Cortex of kidney (tissue), 1 donor: ENCODE measurements at places on chromosomes 16 and 17.

- DNase-seq, result no peak
Observed at GRCh38 chr17:1422885-1423284, 22.9 kb upstream of the YWHAE start.

DNA sequence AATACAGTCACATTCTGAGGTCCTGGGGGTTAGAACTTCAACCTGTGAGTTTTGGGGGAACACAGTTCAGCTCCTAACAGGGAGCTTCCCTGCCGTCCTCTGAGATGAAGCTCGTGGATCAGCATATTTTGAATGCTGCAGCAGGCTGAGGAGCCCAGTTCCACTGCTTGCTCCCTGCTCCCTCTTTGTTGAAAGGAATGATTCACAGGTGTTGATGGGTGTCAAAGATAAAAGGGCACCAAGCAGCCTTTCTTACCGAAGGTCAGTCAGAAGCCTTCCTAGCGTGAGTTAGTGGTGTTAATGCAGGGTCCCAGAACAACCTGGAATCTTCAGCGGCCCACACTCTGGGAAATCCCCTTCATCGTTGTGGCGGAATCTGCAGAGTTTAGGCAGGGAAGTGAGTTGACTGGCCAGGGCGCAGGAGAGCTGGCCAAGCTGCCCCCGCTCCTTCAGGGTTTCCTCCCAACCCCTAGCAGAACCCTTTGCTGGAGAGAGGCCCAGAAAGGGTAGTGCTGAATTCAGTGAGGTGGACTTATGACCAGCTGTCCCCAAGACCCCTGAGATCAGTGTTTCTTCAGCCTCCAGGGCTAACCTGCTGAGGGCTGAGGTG is 114.8 kb downstream of the GNAO1 start:
- no peak for DNase-seq

- no peak for DNase-seq
Observed at GRCh38 chr16:23035240-23035639, 114.0 kb downstream of the USP31 start.

DNA sequence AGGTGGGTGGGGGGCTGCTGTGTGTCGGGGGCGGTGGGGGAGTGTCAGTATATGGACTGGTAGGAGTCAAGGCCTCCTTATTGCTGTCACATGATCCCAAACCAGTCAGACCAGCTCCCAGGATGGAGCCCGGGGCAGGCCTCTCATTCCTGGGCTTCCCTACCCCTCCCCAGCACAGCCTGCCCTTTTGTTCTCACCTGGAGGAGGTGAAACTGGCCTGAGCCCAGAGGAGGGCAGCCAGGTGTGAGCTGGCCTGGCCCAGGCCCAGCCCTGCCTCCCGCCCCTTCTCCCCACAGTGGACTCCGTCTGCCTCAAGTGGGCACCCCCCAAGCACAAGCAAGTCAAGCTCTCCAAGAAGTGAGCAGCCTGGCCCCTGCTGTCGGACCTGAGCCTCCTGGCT is 4.6 kb downstream of the PRSS8 start:
- no peak for DNase-seq

DNA sequence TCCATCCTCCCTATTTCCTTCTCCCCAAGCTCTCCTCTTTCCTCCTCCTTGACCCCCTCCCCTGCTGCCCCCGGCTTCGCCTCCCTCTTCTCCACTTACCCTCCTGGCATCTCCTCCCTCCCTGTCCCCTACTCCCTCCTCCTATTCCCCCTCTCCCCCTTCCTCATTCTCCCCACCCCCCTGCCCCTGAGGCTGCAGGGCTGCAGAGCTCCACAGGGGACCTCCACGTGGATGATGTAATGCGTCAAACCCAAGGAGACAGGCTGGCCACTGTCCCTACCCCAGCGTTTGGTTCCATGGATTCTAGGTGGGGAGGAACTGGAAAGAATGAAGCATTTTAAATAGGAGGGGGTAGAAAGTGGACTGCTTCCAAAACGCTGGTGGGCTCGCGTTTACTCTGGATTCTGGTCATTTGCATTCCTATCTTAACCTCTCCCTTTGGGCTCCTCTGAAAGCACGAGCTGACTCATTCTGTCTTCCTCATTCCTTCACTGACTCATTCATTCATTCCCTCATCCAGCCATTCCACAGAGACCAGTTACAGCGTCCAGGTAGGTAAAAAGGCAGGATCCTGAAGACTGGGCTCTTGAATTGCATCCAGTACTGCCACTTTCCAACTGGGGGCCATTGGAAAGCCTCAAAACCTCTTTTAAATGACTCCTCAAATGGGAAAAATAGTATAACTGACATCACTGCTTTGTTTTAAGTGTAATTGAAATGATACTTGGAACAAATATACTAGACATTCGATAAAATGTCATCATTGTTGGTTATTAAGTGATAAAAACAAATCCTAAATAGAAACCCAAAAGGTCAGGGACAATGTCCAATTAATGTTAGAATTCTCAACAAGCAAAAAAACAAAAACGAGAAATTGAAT is 943 bp upstream of the COTL1 start:
- DNase-seq, result no peak

DNA sequence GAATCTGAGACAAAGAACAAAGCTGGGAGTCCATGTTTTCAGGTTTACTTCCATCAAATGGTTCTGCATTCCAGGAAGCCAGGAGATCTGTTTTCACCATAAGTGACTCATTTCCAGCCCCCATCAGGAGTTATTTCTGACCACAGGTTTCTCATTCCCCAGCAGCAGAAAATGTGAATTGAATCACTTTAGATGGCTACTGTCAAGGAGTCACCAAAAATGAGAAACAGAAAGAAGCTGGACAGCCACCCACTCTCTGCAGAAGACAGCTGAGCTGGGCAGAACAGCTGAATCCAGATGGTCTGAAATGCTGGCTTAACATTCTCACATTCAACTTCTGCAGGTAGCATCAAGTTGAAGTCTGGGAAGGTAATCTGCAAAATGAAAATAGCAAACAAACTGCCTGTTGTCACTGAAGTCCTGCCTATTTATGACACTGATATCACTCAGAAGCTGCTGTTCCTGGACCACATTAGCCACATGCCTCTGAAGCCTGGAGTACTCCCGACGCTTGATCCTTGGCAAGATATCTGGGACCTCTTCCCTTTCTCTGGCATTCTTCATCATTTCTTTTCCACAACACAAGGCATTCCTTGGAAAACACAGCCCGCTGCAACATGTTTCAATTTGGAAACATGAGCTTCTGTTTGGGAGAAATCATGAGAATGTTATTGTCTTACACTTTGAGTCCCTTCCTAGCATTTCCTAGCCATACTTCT is 15.3 kb downstream of the CCL11 start:
- no peak for DNase-seq

DNA sequence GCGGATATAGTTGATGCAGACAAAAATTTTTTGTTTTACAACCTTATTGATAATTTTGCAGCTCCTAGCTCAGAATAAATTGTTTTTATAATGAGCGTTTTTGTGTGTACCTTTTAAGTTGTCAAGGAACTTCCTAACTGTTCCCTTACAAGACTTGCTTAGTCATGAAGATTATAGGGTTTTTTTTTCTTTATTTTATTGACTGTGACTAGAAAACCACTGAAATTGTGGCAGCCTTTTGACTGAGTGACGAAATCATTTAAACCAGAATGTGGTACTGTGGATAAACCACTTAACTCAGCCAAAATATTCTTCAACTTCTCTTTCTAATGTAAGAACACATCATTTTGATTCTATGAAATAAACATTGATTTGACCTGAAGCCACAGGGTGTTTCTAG is 40.8 kb upstream of the VPS4A start:
- no peak for DNase-seq

GRCh38 chr16:31094088-31094423 is 541 bp downstream of the VKORC1 start:
- DNase-seq, result no peak

GRCh38 chr17:32627239-32627996 is 140.6 kb downstream of the CDK5R1 start:
- DNase-seq, result no peak

- DNase-seq, result no peak
Observed at GRCh38 chr16:57264950-57265371, 19.5 kb downstream of the PLLP start.

DNA sequence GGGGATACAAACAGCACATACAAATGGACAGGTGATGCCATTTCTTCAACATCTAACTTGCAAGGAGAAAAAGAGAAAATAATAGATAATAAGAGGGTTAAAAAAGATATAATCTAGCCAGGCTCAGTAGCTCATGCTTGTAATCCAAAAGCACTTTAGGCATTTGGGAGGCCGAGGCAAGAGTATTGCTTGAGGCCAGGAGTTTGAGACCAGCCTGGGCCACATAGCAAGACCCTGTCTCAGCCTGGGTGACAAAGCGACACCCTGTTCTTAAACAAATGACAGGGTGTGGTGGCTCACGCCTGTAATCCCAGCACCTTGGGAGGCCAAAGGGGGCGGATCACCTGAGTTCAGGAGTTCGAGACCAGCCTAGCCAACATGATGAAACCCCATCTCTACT is 19.3 kb downstream of the C16orf87 start:
- DNase-seq, result no peak

DNA sequence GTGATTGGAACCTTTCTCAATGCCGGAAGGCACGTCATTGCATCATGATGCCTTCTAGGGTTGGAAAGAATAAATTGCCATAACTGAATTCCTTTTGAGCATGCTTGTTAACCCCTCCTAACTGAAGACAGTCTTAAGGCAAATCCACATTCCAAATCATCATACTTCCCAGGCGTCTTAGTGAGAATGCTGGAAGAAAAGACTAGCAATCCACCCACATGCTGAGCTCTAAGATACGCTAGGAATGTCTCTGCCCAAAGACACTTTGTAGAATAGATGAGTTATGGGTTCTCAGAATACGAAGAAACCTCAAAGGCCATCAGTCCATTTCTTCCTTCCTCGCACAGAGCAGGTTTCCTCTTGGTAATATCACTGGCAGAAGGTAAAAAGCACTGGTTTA is 486.5 kb downstream of the HS3ST4 start:
- DNase-seq, result no peak

- no peak for DNase-seq
Observed at GRCh38 chr17:58415371-58416055, 1.8 kb downstream of the RNF43 start.

GRCh38 chr17:74770498-74771318 is 5.4 kb downstream of the NAT9 start:
- no peak for DNase-seq

GRCh38 chr17:38894276-38894675 is 24.4 kb downstream of the LASP1 start:
- DNase-seq, result no peak

DNA sequence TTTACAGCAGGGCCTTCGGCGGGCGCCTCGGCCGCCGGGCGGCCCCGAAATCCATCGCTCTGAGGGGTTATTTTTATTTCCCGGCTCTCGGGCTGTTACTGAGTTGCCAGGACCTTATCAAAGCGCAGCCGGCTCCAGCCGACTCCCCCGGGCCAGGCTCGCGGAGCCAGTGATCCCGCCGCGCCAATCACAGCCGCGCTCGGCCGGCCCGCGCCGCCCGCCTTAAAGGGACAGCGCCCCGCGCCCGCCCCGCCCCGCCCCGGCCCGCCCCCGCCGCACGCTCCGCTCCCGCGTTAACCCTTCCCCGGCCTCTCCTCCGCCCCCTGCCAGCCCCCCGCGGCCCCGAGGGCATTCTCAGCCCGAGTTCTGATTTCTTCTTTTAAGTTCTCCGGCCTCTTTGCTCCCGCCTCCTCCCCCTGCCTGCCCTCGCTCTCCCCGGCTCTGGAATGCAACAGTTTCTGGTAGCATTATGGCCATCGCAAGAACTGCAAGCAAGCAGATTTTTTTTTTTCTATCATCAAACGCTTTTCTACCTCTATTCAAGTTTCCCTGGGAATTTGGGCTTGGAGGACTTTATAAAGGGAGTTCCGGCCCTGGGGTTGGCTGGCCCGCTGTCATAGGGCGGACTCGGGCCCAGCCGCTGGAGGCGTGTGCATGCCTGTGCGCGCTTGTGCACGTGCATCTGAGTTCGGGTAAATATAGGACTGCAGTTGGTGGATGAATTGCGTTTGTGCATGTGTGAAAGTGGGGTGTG is at the start of gene AXIN2:
AXIN2 (minus strand) TSS at position 197 of the 754 bp plus-strand sequence. CDS start 3,028 bp downstream, outside the sequence.
- DNase-seq, result no peak

DNA sequence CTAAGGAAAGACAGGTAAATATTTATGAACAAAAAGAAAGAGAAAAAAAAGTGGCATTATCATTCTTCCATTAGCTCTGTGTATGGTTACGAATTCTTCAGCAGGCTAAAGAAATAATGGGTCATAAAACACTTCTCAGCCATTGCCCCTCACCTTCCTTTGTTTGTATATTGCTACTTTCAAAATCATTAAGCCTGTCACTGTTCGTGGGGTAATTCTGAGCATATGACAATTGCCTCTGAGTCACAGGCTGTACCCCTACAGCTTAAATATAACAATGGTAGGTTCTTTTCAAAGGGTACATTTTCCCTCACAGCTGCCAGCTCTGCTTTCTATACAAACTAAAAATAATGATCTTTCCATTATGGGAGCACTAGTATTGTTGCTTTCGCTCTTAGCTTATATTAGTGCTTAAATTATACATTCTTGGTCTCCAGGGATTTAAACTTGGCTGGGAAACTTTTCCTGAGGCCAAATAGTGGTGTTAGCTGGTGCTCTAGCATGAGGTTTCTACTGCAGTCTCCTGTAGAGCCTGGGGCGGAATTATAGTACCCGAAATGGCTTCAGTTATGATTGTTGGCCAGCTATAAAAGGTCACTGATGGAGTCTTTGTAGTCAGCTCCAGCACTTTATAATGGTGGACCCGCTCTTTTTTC is 74.7 kb upstream of the CDH11 start:
- DNase-seq, result no peak

GRCh38 chr17:35022536-35023063 is 40.9 kb downstream of the RFFL start:
- DNase-seq, result no peak

DNA sequence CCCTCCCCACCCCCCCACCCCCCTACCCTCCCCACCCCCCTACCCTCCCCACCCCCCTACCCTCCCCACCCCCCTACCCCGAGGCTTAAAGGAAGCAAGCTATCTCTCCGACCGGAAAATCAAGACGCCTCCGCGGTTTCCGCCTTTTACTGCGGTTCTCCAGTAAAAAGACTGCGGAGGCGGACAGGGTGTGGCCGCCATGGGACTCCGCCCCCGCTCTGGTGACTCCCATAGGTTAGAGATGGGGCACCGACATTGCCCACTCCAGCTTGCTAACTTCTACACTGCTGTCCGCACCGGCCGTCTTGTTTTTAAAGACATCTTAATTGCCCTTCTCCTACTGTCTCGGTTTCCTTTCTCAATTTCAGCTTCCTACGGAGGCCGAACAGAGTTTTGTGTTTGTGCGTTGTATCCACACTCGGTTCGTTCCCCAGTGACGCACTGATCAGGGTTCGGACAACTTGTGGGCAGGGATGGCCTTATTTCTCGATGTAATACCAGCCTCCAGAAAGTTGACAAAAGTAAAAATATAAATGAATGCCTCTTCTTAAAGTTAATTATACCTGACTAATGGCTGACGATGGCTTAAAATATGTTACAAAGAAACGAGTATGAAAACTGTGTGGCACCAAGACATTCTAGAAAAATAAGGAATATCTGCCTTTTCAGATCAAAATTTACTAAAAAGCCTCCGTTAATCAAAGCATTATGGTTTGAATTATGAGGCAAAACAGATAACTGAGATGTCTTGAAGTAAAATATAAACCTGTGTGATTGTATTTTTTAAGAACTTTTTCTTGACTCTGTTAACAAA is 1.1 kb upstream of the ZNF200 start:
- no peak for DNase-seq

- DNase-seq, result no peak
Observed at GRCh38 chr17:55458978-55459377, 37.3 kb upstream of the MMD start.
